ENCODE measurements at places on chromosomes 3 and 15.

- DNase-seq, result no peak
These were observed 59.9 kb downstream of the ADCY5 start for GRCh38 chr3:123388811-123389627.

GRCh38 chr3:43181202-43181821 lies 75.4 kb upstream of the POMGNT2 start:
- DNase-seq, result no peak

GRCh38 chr3:172877011-172877410 lies 126.5 kb downstream of the ECT2 start:
- no peak for DNase-seq

DNA sequence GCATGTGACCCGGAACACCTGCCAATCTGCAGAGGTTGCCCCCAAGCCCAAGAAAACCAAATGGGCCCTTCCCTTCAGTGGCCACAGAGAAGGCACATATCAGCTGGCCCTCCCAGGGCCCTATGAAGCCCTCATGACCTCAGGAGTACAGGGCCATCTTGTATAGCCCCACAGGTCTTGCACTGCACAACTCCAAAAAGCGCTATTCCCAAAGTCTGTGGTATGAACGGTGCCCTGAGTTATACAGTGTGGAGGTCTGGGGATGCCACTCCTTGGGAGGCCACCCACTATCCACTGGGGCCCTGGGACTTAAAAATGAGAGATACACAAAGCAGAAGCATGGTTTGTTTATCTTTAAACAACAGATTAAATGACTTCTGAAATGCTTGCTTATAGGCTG lies 61.5 kb downstream of the CAPN7 start:
- no peak for DNase-seq

- no peak for DNase-seq
These were observed 135.7 kb downstream of the FOXP1 start for GRCh38 chr3:71447803-71448202.

- DNase-seq, result no peak
These were observed 106.0 kb downstream of the UBE2E2 start for GRCh38 chr3:23308986-23309625.

DNA sequence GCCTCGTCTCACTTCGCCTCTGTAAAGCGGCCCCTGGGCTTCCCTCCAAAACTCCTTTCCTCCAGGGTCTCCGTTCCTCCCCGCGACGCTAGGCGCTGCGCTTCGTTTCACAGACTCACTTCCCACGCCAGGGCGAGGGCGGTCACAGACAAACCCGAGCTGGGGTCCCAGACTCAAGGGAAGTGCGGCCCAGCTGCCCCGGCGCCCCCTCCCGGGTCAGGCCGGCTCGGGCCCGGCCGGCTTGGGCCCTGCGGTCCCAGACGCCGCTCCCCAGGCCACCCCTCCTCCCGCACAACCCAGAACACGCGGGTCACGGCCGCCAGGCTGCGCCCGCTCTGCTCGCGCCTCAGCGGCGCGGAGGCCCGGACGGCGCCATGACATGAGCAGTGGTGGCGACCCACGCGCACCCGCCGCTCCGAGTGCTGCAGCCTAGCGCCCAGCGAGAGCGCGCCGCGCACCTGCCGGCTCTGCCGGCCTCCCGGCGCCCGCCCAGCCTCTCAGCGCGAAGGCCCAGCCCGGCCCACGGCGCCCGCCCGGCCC lies 547 bp downstream of the NUP210 start:
- peak; percentile 71 for DNase-seq

- DNase-seq, result no peak
These were observed 25.3 kb downstream of the PLXNA1 start for GRCh38 chr3:127008236-127008635.

DNA sequence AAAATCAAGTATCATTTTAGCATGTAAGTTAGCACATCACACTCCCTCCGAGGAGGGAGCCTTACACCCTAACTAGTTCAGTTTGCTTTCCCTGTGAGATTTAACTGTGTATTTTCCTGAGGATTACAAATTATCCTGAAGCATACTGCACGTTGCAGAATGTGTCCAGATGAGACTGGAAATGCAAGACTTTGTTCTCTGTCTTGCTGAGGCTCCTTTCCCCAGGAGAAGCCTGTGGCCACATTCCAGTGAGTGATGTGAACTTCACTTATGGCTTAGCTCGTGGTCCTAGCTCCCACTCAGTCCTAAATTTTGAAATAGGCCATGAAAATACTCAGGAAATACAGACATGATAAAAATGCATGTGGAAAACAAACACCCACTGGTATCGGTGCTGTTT lies 23.7 kb downstream of the PDZRN3 start:
- no peak for DNase-seq

DNA sequence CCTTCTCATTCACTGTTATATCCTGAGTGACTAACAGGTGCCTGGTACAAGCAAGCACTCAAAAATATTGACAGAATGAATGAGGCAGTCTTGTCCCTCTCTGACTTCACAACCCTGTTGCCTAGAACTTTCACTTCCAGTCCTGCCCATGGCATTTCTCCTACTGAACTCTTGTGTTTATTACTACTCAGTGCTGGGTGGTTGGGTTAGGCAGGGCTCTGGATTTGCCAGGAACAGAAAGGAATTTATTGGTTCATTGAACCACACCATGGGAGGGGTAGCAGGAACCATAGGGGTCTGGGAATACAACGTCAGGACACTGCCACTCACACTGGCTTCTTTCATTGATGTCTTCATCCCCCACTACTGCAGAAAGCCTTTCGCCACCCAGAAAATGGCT lies 41.9 kb upstream of the SEMA4B start:
- no peak for DNase-seq

DNA sequence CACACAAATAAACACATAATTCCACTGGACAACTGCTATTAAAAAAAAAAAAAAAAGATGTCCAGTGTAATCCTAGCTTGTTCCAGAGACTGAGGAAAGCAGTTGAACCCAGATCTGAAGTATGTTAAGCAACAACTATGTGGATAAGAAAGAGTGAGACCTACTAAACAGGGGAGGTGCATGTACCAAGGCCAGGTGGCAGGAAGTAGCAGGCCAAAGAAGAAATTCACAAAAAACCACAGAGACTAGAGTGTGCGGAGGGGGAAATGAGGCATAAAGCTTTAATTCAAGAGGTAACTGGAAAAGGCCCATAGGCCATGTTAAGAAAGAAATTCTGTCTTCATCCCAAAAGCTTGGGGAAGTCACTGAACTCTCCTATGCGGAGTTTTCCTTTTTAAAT lies 490.0 kb downstream of the NAALADL2 start:
- DNase-seq, result no peak

GRCh38 chr15:77862651-77863104 lies 214.8 kb downstream of the TBC1D2B start:
- no peak for DNase-seq

GRCh38 chr15:86571873-86572272 lies 492.2 kb downstream of the AGBL1 start:
- DNase-seq, result no peak

All from hepatocyte (in vitro differentiated cells).